Smooth muscle cell of the umbilical artery (primary cell): ENCODE measurements at places on chromosomes 16 and 17. TPM values are rescaled to one million over a fixed set of nuclear protein-coding genes. Genes with fewer than 3 reads are reported as not detected.

The LPO gene
- 0.59 TPM in 1 of 2 replicates, not detected in the other for total RNA-seq

The METTL9 gene
- total RNA-seq, result 177 and 203 TPM in 2 replicates

The KRTAP2-1 gene
- total RNA-seq, result not detected in 2 replicates

The ECI1 gene
- total RNA-seq, result 22.4 and 38.0 TPM in 2 replicates

The TPSB2 gene
- total RNA-seq, result not detected in 2 replicates

The CDT1 gene
- total RNA-seq, result 0.30 and 6.1 TPM in 2 replicates

The CIITA gene
- 0.23 TPM in 1 of 2 replicates, not detected in the other for total RNA-seq

The ITGB3 gene
- total RNA-seq, result 75.4 and 88.1 TPM in 2 replicates

The WNK4 gene
- total RNA-seq, result 1.5 and 5.3 TPM in 2 replicates

The CRHR1 gene
- total RNA-seq, result not detected in 2 replicates

The BAIAP3 gene
- total RNA-seq, result 0.65 and 0.89 TPM in 2 replicates
